ENCODE measurements at places on chromosomes 1 and 21.

- DNase-seq, result no peak
These were observed 15.1 kb upstream of the PADI3 start for GRCh38 chr1:17233675-17234320.

DNA sequence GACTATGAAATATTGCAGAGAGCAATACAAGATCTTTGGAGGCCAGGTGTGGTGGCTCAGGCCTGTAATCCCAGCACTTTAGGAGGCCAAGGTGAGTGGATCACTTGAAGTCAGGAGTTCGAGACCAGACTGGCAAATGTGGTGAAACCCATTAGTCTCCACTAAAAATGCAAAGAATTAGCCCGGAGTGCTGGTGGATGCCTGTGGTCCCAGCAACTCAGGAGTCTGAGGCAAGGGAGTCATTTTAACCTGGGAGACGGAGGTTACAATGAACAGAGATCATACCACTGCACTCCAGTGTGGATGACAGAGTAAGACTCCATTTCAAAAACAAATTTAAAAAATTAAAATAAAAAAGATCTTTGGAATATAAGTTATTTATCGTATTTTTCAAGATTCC lies 76.6 kb downstream of the PRKAB2 start:
- no peak for DNase-seq

DNA sequence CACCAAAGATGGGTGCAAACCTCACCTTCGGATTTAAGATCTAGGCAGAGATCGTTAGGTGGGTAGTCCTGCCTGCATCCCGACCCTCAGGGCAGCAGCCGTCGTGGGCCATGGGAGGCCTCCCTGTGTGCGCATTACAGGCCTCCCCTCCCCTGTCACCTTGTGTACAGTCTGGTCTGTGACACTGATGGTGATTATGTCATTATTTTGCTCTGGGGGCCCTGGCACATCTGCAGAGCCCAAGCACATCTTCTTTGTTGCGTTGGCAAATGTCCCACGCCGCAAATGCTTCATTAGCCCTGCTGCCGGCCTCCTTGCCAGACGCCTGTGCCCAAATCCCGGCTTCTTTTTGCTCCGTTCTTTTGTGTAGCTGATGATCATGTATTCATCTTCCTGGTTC lies 31.7 kb downstream of the PROX1 start:
- no peak for DNase-seq

DNA sequence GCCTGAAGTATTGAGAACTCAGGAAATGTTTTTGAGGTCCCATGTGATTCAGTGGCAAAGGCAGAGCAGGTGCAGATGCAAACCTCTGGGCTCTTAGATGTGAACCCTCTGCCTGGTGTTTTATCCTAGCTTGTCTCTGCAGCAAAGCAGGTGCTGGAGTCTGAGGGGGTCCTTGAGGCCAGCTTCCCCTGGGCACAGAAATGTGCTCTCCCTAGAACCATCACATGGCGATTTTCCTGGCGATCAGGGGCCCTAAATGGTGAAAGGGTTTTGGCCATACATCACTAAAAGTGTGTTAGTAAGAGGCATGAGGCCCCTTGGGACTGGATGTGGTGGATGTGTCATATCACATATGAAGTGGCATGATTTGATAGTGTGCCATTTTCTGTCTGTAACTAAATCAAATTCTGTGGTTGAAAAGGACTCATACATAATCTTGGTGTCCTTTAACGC lies 144.8 kb downstream of the ST6GALNAC3 start:
- DNase-seq, result no peak

- no peak for DNase-seq
These were observed 122.1 kb downstream of the UBR4 start for GRCh38 chr1:19087737-19088594.

- DNase-seq, result no peak
These were observed 4.1 kb downstream of the ANGPTL3 start for GRCh38 chr1:62601457-62601856.

- no peak for DNase-seq
These were observed 1194.5 kb downstream of the PLA2G4A start for GRCh38 chr1:188023206-188023605.
